Thyroid gland (tissue), 4 donors: ENCODE measurements at places on chromosomes 13 and 19.

DNA sequence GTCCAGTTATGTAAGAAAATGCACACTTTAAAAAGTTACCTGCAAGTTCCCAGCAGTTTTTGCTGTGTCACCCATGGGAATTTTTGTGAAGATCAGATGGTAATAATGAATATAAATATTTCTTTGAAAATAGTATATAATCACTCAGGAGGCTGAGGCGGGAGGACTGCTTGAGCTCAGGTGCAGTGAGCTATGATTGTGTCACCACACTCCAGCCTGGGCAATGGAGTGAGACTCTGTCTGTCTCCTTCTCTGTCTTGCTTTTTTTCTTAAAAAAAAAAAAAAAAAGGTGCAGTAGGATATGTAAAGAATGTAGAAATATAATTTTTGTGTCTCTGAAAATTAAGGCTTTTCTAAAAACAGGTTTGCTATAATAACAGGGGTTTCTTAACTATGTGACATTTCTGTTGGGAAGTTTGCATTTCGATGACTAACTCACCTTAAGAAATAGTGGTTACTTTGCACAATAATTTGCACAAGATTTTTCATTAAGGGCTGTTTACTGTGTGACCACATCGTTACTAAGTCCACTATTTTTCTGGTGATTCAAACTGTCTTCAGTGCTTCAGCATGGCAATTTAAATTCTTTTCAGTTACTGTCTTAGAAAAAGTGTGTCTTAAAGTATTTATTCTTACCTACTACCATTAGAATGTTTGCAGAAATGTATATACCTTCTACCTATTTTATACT is 37.3 kb downstream of the DNAJC3 start:
- H3K27ac ChIP-seq: no peak overlapping the region
- H3K4me1 ChIP-seq: no peaks in the 10 kb centered on the region
- no peak for DNase-seq
- H3K36me3 ChIP-seq: peaks cover 16% of the 10 kb centered on the region

DNA sequence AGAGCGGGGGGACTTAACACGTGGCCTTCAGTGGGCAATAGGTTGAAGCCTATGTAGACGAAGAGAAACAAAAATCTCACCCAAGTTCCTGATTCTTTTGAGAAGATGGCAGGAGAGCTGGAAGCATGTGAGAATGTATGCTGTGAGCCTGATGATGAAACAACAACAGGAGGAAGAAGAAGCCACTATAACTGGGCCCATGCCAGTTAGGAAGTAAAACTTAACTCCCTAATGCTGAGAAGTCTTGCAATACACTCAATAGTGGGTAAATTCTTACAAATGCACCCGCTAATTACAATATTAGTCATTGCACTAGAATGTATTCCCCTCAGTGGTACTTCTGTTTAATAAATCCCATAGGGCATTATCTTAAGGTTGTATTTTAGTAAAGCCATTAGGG is 9.1 kb downstream of the PCDH17 start:
- no peak overlapping the region for H3K27ac ChIP-seq
- DNase-seq: no peak
- no peaks in the 10 kb centered on the region for H3K36me3 ChIP-seq
- no peaks in the 10 kb centered on the region for H3K27me3 ChIP-seq
- H3K4me3 ChIP-seq: no peak overlapping the region

GRCh38 chr13:54018485-54018884 is 989.9 kb downstream of the OLFM4 start:
- H3K27ac ChIP-seq: no peak overlapping the region
- no peak for DNase-seq
- H3K36me3 ChIP-seq: no peaks in the 10 kb centered on the region
- no peaks in the 10 kb centered on the region for H3K27me3 ChIP-seq
- no peak overlapping the region for H3K4me3 ChIP-seq

- H3K36me3 ChIP-seq: no peaks in the 10 kb centered on the region
- no peaks in the 10 kb centered on the region for H3K27me3 ChIP-seq
- H3K4me3 ChIP-seq: no peak overlapping the region
- no peak overlapping the region for H3K27ac ChIP-seq
Measured at GRCh38 chr19:34642241-34642640, 34.7 kb downstream of the SCGB2B2 start.

GRCh38 chr19:55400281-55401087 is 7.1 kb downstream of the UBE2S start:
- H3K36me3 ChIP-seq: peaks cover 10% of the 10 kb centered on the region
- H3K27ac ChIP-seq: no peak overlapping the region
- H3K4me1 ChIP-seq: peaks cover 10% of the 10 kb centered on the region
- no peaks in the 10 kb centered on the region for H3K27me3 ChIP-seq
- peak; percentile 68 for DNase-seq

GRCh38 chr19:35458731-35459391 is 10.8 kb downstream of the FFAR2 start:
- H3K36me3 ChIP-seq: no peaks in the 10 kb centered on the region
- DNase-seq: no peak
- no peak overlapping the region for H3K4me3 ChIP-seq
- peaks cover 21% of the 10 kb centered on the region for H3K4me1 ChIP-seq
- H3K27me3 ChIP-seq: no peaks in the 10 kb centered on the region

DNA sequence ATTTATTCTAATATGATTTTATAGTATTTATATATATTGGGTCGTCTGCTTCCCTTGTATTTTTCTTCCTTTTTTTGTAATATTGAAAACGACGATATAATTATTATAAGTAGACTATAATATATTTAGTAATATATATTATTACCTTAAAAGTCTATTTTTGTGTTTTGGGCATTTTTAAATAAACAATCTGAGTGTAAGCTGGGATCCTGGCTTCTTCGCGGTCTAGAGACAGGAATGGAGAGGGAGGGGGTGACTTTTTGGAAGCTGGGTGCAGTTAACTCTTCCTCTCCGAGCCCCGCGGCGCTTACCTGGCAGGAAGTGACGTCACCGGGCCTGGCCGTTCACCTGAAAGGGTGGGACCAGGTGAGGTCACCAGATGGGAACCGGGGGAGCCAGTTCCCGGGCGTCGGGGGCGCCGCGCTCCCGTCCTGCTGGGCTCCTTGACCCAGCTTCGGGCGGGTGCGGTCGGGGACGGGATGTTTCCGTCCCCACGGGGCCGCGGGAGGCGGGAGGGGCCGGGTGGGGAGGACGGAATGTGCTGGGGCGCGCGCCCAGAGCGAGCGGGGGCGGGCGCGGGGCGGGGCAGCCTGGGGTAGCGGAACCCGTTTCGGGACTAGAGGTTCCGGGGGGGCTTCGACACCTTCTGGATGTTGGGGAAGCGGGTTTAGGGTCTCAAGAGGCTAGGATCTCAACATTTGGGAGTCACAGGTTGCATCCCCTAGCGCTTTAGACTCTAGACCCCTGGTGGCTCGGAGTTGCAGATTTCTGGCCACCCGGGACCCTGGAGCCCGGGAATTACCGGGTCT is 2.8 kb downstream of the ZFP36 start:
- peak overlapping the region; percentile 100 for H3K27ac ChIP-seq
- peaks cover 20% of the 10 kb centered on the region for H3K36me3 ChIP-seq
- peak overlapping the region; percentile 92 for H3K4me3 ChIP-seq
- peak; percentile 98 for DNase-seq
- no peaks in the 10 kb centered on the region for H3K27me3 ChIP-seq
- peaks cover 40% of the 10 kb centered on the region for H3K4me1 ChIP-seq

DNA sequence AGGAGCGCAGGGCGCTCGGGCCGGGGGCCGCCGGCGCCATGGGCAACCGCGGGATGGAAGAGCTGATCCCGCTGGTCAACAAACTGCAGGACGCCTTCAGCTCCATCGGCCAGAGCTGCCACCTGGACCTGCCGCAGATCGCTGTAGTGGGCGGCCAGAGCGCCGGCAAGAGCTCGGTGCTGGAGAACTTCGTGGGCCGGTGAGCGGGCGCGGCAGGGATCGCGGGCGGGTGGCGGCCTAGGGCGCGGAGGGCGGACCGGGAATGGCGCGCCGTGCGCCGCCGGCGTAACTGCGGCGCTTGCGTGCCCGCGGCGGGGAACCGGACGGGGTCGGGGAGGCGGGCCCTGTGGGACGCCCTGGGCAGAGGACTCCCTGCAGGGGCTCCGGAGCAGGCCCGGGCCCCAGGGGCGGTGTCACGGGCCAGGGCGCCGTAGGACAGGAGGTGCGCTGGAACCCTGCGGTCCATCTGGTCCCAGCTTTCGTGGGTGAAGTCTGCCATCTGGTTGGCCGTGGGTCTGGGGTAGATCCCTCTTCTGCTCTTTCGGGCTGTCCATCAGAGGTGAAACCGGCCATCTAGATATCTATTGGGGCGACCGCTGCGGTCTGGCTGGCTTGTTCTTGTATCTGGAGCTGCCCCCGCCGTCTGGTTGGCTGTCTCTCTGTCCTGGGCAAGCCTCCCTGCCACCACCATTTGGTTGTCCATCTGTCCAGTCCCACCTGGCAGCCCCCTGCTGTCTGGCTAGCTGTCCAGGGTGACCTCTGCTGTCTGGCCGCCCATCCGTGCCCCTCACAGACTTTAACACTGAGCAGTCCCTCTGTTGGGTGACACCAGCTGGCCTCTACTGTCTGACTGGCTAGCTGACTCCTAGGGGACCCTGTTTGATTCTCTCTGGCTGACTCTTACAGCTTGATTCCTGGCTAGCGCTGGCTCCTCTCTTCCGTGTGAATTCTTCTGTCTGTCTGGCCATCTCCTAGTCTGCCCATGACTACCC is 622 bp downstream of the DNM2 start:
- H3K4me1 ChIP-seq: peaks cover 23% of the 10 kb centered on the region
- peak; percentile 50 for DNase-seq
- peak overlapping the region; percentile 88 for H3K4me3 ChIP-seq
- no peaks in the 10 kb centered on the region for H3K36me3 ChIP-seq
- no peaks in the 10 kb centered on the region for H3K27me3 ChIP-seq

- H3K27me3 ChIP-seq: no peaks in the 10 kb centered on the region
- H3K4me1 ChIP-seq: no peaks in the 10 kb centered on the region
- DNase-seq: no peak
- H3K27ac ChIP-seq: no peak overlapping the region
- H3K36me3 ChIP-seq: no peaks in the 10 kb centered on the region
Measured at GRCh38 chr13:101394605-101395004, 21.7 kb downstream of the NALCN start.

DNA sequence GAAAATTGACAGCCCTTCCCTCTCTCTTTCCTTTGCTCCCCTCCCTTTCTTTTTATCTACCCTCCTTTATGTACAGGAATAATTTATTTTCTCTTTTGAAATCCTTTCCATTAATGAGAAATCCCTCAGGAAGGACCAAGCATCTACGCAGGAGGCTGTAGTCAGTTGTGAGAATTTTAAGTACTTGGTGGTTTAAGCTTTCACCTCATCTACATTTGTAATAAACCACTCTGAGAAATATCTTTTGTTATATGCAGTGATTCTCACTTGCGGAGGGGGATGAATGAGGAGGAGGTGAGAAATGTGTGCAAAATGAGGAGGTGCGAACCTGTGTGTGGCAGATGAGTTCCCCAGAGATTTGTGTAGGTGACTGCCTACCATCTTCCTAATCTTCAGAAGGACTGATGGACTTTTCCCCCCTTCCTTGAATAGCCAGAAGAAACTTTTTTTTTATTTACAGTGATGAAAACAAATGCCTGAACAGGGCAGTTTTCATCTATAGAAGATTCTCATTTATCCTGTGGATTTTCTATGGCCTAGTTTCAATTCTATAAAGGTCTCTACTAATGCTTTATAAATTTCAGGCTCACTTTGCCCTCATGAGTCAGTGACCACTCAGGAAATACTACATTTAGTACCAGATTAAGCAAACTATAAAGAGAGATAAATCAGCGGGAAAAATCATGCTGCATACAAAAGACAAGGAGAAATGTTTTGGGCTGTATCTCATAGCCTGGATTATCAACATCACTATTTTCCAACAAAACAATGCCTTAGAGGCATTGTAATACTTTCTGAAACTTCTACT is 118.3 kb downstream of the LHFPL6 start:
- H3K4me3 ChIP-seq: no peak overlapping the region
- H3K4me1 ChIP-seq: no peaks in the 10 kb centered on the region
- no peak for DNase-seq
- no peak overlapping the region for H3K27ac ChIP-seq

GRCh38 chr19:18741124-18742121 is 49.7 kb downstream of the COMP start:
- peaks cover 44% of the 10 kb centered on the region for H3K4me1 ChIP-seq
- no peak overlapping the region for H3K4me3 ChIP-seq
- no peaks in the 10 kb centered on the region for H3K36me3 ChIP-seq
- peak; percentile 95 for DNase-seq
- H3K27me3 ChIP-seq: no peaks in the 10 kb centered on the region
- H3K27ac ChIP-seq: peak overlapping the region; percentile 96

GRCh38 chr13:22497991-22498780 is 682.6 kb upstream of the SGCG start:
- no peaks in the 10 kb centered on the region for H3K4me1 ChIP-seq
- H3K4me3 ChIP-seq: no peak overlapping the region
- DNase-seq: no peak
- H3K27ac ChIP-seq: no peak overlapping the region

DNA sequence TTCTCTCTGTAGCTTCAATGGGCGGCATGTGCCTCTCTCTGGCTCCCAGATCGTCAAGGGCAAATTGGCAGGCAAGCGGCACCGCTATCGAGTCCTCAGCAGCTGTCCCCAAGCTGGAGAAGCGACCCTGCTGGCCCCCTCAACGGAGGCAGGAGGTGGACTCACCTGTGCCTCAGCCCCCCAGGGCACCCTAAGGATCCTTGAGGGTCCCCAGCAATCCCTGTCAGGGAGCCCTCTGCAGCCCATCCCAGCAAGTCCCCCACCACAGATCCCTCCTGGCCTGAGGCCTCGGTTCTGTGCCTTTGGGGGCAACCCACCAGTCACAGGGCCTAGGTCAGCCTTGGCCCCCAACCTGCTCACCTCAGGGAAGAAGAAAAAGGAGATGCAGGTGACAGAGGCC is 1.7 kb downstream of the POLR1G start:
- H3K4me3 ChIP-seq: no peak overlapping the region
- no peak overlapping the region for H3K27ac ChIP-seq
- H3K27me3 ChIP-seq: no peaks in the 10 kb centered on the region
- DNase-seq: no peak
- H3K36me3 ChIP-seq: peaks cover 5% of the 10 kb centered on the region
